ENCODE measurements at places on chromosomes 1 and 21.

DNA sequence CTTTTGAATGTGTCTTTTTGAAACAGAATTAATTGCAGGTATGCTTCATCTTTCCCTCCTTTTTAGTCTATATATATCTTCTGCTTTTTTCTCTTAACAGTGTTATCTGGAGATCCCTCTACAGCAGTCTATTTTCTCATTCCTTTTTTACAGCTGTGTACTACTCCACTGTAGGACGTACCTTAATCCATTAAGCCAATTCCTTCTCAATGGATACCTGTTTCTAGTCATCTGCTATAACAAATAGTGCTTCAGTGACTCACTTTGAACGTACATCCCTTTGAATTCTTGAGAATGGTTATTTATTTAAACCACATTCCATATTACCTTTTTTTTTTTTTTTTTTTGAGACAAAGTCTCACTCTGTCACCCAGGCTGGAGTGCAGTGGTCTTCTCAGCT lies 15.6 kb downstream of the PCNX2 start:
- DNase-seq = no peak

DNA sequence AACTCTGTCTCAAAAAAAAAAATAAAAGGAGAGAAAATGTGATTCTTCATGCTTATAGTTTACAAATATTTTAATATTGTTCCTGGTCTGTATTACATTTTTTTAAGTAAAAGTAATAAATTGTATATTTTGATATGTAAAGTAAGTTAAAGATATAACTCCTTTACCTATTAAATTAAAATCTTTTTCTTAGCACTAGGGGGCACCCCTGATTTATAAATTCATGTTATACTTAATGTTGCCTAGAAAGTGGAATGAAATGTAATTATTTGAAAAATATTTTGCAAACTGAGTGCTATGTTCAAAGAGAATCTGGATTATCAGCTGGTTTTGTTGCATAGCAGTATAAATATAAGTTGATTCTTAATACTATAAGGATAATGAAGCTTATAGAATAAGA lies 49.2 kb downstream of the RALGPS2 start:
- peak; percentile 60 for DNase-seq

- DNase-seq = peak; percentile 68
Observed at GRCh38 chr21:32248571-32249461, 30.0 kb downstream of the MIS18A start.

- no peak for DNase-seq
Observed at GRCh38 chr1:18926315-18927081, 24.1 kb upstream of the ALDH4A1 start.

GRCh38 chr1:221664253-221664652 lies 77.6 kb downstream of the DUSP10 start:
- DNase-seq = no peak

GRCh38 chr21:44711327-44712202 lies at the start of gene TSPEAR:
Gene TSPEAR (minus strand): TSS chr21:44711572. CDS start chr21:44711514, 58 bp downstream.
- DNase-seq = peak; percentile 96

- no peak for DNase-seq
Observed at GRCh38 chr1:219926363-219926998, 1.9 kb downstream of the SLC30A10 start.

DNA sequence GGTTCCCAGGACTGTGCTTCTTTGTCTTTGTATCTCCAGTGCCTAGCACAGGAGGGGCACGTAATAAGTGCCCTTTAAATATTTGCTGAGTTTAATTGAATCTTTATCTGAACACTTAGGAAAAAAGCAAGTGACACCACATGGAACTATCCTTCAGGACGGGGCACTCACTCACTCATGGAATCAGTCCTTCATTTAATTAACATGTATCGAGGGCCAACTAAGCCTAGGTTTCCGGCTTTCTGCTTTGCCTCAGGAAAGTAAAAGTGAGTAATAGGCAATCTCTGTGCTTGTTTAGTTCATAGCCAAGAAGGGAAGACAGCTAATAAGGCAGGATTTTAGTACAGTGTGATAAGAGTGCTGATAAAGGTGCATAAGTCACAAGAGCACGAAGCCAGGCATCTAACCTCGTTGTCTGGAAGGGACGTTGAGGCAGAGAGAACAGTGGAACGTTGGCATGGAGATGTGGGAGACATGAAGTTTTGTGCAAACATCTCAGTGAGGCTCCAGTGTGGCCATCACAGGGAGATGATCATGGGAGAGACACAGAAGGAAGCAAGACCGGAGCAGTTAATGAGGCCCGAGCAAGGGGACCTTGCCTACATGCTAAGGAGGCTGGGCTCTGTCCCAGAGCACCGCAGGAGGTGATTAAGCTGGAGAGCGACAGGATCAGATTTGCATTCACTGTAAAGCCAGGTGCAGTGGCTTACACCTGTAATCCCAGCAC lies 54.1 kb upstream of the TRIM67 start:
- no peak for DNase-seq

DNA sequence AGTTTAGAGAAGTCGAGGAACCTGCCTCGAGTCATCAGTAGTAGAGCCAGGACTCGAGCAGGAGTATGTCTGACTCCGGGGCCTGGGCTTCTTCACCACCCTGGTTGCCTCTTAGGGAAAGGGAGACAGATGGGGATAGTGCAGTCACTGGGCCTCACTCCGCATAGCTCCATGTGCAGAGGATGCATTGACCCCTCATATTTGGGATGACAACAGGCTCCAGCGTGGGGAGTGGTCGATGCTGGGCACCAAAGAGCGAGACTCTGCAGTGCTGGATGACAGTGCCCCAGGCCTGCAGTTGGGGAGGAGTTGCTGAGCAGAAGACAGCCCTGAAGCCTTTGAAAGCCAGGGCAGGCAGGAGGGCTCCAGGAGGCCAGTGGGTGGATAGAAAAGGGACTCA lies 20.8 kb upstream of the TENT5C start:
- DNase-seq = no peak

- no peak for DNase-seq
Observed at GRCh38 chr1:29805896-29806160, 569.5 kb downstream of the PTPRU start.

GRCh38 chr1:162292422-162292849 lies 84.2 kb downstream of the SPATA46 start:
- DNase-seq = no peak

DNA sequence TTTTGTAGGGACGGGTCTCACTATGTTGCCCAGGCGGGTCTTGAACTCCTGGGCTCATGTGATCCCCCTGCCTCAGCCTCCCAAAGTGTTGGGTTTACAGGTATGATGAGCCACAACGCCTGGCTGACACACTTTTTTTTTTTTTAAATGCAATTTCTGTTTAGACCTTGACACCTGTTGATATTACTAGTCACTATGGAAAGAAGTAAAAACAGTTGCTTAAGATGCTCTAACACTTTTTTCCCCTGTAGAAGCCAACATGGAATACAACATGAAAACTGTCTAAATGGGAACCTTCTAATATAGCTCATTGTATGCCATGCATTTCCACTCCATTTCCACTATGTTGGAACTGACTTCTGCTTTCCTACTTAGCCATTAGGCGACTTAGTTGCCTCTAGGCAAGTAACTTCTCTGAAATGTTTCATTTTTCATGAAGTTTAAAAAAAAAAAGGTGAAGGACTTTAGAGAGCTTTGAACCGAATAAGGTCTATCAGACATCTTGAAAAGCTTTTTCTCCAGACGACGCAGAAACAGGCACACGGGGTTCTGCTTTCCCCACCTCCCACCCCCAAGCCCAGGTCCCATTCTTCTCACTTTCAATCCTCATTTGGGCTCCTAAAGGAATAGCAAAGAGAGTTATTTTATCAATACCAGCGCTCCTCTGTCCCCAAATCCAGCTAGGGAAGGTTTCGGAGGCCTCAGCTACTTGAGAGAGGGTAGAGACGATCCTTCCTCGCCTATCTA lies 648 bp upstream of the DR1 start:
- no peak for DNase-seq

GRCh38 chr1:94098585-94099111 lies 22.3 kb downstream of the ABCA4 start:
- DNase-seq = no peak

- no peak for DNase-seq
Observed at GRCh38 chr1:117656202-117656641, 50.4 kb downstream of the TENT5C start.

DNA sequence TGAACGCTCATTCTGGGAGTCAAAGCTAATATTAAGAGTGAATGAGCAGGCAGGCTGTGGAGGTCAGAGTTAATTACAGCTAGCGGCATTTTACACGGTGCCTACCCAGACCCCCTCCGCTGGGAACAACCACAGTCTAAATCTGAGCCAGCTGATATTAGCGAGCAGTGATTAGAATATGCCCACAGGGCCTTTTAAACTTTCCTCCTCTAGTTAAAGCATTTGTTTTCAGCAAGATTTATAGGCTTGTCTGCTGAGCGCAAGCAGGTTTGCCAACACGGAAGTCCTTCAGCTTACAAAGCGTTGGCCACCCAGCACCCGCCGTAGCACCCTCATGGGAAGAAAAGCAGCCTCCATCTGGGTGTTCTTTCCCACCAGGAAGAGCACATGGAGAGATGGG lies 72.1 kb downstream of the LMX1A start:
- DNase-seq = peak; percentile 94

DNA sequence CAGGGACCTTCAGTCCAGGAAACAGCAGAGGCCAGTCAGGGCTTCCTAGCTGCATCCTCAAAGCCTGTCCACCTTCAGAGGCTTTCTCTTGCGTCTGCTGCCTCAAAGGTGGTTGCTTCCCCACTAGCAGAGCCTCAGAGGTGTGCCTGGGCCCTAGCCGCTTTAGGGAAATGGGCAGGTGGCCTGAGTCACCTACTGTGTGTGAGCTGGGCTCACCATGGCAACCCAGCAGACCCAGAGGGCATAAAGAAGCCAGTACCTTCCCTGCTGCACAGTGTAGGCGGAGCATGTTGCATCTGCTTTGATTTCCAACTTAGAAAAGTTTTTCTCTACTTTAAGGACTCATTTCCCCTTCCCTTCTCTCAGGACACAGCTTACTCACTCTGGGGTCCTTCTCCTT lies 12.5 kb downstream of the SLC9A1 start:
- peak; percentile 85 for DNase-seq

DNA sequence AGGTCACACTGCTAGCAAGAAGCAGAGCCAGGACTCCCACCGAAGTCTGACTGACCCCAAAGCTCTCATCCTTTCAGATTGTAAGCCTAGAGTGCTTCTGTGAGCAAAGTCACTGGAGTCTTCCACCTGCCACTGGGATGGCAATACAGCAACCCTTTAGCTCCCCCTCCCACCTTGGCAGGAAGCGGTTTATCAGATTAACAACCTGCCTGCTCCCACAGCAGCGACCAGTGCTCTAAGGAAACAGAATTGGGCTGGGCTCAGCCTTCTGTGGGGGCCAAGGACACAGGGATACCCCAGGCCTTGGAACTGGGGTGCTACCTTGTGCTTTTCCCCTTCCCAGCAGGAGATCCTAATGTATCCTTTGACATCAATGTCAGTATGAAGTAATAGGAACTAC lies 76.0 kb downstream of the GFI1 start:
- DNase-seq = no peak

DNA sequence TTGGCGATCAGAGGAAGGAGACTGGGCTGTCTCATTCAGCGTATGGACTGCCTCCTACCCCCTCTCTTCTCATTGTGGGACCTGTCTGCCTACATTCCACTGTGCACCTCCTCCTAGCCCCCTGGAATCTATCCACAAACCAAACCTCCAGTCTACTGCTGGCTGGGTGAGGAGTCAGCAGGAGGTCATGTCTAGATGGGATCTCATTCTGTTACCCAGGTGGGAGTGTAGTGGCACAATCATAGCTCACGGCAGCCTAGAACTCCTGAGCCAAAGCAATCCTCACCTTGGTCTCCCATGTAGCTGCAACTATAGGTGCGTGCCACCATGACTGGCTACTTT lies 18.0 kb upstream of the TTC22 start:
- DNase-seq = no peak

- no peak for DNase-seq
Observed at GRCh38 chr1:221994274-221994698, 252.4 kb upstream of the DUSP10 start.

DNA sequence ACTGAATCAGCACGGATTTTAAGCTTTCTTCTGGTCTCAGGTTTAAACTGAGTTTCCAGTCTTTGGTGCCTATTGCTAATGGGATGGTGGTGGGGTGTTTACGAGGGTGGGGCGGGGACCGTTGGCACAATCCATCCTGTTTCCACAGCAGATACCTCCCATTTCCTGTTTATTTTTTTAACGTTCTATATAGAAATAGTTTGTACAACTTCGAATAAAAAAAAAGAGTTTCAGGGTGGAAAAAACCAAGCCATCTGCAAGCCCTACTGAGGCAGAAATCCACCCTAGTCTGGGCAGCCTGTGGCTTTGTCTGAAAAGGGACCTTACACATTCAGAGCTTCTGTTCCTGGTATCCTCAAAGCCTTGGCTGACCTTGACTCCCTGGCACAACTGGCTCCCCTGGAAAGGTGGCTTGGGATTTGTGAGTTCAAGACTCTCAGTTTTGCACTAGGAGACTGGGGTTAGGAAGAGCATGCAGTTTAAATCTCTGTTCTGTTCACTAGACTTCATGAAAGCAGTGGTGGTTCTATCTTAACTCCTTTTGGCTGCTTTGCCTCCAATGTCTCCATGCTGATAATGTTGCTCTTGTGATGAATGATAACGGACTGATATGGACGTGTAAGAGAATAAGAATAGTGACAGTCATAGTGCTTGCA lies 46.7 kb downstream of the VANGL2 start:
- no peak for DNase-seq

DNA sequence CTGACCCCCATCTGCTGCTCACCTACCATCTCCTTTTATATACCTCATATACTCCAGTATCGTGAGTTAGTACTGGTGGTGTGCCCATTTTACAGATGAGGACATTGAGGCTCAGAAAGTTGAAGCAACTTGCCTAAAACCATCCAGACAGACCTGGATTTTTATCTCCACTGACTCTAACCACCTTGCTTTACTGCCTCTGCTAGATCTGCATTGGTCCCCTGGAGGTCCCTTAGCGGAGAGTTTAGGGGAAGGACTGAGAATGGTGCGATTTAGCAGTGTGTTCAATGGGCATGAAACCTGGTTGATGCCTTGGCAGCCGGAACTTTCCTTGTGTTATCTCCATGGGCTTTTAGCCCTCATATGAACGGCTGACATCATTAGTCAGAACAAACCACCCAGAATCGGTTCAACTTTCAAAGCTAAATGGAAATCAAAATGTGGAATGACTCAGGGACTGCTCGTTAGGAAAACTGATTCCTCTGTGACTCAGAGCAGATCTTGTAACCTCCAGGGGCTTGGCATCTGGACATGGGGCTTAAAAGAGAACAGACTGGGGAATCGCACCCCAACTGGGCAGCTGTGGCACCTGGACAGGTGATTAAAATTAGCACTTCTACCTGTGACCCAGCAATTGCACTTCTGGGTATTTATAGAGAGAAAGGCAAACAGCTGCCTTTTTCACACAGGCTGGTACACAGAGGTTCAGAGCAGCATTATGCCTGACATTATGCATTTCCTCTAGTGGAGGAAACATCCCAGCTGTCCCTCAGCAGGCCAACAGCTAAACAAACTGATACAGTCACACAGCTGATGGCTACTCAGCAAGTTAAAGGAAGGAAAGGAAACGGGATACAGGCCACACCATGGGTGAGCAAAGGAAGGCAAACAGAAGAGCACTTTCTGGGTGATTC lies 25.3 kb downstream of the TMEM51 start:
- peak; percentile 93 for DNase-seq

- DNase-seq = no peak
Observed at GRCh38 chr1:234361102-234361603, 12.1 kb upstream of the COA6 start.

- DNase-seq = no peak
Observed at GRCh38 chr1:184940694-184941409, 33.5 kb downstream of the NIBAN1 start.

All from NCI-H1417 (cell line).